ENCODE measurements at places on chromosomes 2 and 18. TPM values are rescaled to one million over a fixed set of nuclear protein-coding genes. Genes with fewer than 3 reads are reported as not detected.

GPBAR1 gene
- 10.9 TPM for total RNA-seq

GPAT2 gene
- not detected for total RNA-seq

HOXD13 gene
- total RNA-seq = 33.9 TPM

TFCP2L1 gene
- total RNA-seq = 2.5 TPM

CYB5A gene
- total RNA-seq = 259 TPM

GAL3ST2 gene
- total RNA-seq = 0.20 TPM

RBKS gene
- total RNA-seq = 5.5 TPM

G6PC2 gene
- total RNA-seq = not detected

TUBA3E gene
- total RNA-seq = 18.5 TPM

EML6 gene
- 4.0 TPM for total RNA-seq

UGT1A4 gene
- not detected for total RNA-seq

MBD2 gene
- 16.8 TPM for total RNA-seq

CCDC88A gene
- 30.4 TPM for total RNA-seq

UNC80 gene
- 0.03 TPM for total RNA-seq

SAG gene
- total RNA-seq = 0.47 TPM

KIAA2012 gene
- total RNA-seq = not detected

EVX2 gene
- total RNA-seq = 3.7 TPM

CYRIA gene
- 1.8 TPM for total RNA-seq

CCL20 gene
- total RNA-seq = 112 TPM
